ENCODE measurements at places on chromosomes 11 and 22.

GRCh38 chr11:34182921-34183685, 77.7 kb downstream of the NAT10 start:
- no peak for DNase-seq

- DNase-seq = no peak
Observed at GRCh38 chr22:20198557-20199319, 47.9 kb upstream of the CCDC188 start.

GRCh38 chr22:20937031-20937793, 20.0 kb downstream of the CRKL start:
- DNase-seq = no peak

DNA sequence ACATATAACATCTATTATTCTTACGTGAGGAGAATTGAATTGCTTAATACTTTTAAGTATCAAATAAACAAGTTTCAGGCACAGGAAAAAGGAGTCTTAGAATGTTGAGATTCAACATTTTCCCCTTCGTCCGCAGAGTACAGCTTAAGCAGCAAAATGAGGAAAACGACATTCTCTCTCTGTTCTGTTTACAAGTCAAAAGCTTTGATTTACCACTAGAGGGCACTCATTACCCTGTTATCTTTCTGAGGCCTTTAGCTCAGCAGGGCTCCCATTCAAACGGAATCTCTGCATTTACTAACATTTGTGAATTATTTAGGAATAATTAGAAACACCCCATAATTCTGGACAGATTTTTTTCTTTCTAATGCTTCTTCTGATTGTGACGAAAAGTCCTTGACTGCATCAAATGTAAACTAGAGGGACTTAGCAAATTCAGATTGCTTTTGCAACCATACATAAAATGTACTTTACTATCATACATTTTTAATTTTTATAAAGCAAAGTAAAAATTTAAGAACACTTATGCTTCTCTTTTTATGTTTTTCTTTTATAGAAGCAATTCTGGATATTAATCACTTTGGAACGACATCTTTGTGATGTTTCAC, 75.0 kb downstream of the JRKL start:
- DNase-seq = peak; percentile 45

DNA sequence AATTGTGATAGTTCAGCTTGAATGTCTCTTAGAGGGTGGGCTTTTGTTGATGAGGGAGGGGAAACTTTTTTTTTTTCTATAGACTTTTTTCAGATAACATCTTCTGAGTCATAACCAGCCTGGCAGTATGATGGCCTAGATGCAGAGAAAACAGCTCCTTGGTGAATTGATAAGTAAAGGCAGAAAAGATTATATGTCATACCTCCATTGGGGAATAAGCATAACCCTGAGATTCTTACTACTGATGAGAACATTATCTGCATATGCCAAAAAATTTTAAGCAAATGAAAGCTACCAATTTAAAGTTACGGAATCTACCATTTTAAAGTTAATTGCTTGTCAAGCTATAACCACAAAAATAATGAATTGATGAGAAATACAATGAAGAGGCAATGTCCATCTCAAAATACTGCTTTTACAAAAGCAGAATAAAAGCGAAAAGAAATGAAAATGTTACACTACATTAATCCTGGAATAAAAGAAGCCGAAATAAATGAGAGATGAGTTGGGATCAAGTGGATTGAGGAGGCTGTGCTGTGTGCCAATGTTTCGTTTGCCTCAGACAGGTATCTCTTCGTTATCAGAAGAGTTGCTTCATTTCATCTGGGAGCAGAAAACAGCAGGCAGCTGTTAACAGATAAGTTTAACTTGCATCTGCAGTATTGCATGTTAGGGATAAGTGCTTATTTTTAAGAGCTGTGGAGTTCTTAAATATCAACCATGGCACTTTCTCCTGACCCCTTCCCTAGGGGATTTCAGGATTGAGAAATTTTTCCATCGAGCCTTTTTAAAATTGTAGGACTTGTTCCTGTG, 3.9 kb downstream of the MALAT1 start:
- peak; percentile 27 for DNase-seq

- DNase-seq = no peak
Observed at GRCh38 chr11:36363361-36364268, 67.5 kb downstream of the PRR5L start.

- no peak for DNase-seq
Observed at GRCh38 chr11:114182471-114183043, 113.6 kb upstream of the NNMT start.

DNA sequence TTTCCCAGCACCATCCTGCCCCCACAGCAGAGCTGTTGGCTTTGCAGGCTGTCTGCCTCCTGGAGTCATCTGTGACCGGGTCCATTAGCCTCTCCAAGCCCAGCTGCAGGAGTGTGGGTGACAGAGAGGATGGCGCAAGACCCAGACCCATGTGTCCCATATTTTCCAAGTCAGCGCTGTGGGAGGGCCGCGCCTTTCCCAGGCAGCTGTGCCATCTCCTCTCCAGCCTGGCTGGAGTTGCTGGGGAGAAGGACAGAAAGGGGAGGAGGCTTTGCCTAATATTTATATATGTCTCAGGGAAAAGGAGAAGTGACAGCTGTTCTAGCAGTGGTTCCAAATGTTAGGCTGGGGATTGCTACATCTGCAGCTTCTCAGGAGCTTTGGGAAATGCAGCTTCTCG, 15.7 kb downstream of the DTX4 start:
- no peak for DNase-seq

GRCh38 chr11:35796562-35796961, 134.0 kb downstream of the TRIM44 start:
- no peak for DNase-seq
